ENCODE measurements at places on chromosomes 16 and 17.

- DNase-seq: no peak
These were observed 5.6 kb downstream of the SBK1 start for GRCh38 chr16:28297784-28298510.

GRCh38 chr17:50125420-50125997 lies 4.5 kb downstream of the SAMD14 start:
- DNase-seq: no peak

- DNase-seq: peak; percentile 69
These were observed 7.3 kb upstream of the TSPOAP1 start for GRCh38 chr17:58335779-58336455.

- no peak for DNase-seq
These were observed 163.8 kb downstream of the NTN1 start for GRCh38 chr17:9185142-9185541.

GRCh38 chr17:15957206-15957605 lies 12.3 kb downstream of the ADORA2B start:
- no peak for DNase-seq

- DNase-seq: no peak
These were observed 13.1 kb downstream of the ZC3H7A start for GRCh38 chr16:11784038-11784369.

- DNase-seq: no peak
These were observed 127.8 kb upstream of the PMFBP1 start for GRCh38 chr16:72299684-72300243.

GRCh38 chr17:17179371-17179827 lies 26.7 kb downstream of the PLD6 start:
- no peak for DNase-seq
